ENCODE measurements at places on chromosomes 16 and 17.

DNA sequence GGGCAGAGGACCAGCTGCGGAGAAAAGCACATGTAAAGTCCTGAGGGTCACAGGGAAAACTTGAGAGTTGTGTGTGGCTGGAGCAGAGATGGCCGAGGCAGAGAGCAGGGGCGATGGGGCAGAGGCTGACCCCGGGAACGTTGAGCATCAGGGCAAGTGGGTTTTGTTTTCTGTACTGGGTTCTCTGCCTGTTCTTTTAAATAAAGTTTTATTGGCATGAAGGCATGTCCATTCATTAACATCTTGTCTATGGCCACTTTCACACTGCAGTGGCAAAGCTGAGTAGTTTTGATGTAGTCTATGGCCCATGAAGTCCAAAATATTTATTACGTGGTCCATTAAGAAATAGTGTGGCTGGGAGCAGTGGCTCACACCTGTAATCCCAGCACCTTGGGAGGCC is 64.4 kb downstream of the ABCC1 start:
- no peak for DNase-seq

DNA sequence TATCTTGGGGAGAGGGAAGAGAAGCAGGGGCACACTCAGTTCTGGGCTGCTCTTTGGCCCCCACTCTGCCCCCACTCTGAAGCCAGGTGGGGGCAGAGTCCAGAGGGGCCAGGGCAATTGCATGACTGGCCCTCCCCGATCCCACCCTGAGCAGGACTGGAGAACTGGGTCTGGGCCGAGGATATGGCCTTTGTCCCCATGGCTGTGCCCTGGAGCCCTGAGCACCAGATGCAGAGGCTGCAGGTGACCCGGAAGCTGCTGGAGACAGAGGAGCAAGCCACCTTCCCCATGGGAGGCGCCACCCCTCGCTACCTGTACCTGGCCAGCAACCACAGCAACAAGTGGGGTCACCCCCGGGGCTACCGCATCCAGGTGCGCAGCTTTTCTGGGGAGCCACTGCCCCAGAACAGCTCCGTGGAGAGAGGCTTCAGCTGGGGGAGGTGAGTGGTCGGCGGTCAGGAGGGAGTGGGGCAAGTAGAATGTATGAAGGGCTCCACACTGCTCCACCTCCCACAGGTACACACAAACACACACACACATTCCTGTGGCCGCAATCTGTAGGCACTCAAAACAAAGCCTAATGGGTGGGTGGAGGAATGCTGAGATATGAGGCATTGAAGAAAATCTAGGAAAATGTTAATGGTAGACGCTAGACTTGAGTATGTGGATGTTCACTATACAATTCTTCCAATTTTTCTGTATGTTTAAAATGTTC is 21.4 kb downstream of the AOC3 start:
- no peak for DNase-seq

DNA sequence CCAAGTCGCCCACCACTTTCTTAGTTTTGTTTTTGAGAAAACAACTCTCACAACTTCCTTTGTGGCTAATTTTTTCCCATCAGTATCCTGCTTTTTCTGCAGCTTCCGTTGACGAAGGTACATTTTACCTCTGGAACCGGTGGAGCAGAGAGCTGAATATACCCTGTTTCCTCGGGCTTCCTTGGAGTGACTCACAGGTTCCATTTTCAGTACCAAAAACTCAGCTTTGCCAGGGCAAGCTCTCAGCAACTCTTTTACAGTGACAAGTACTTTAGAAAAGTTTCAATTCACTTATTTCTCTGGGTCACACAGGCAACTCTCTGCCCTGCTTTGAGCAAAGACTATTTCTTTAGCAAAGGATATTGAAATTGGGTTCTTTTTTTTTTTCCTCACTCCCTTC is 318.9 kb downstream of the SNX29 start:
- no peak for DNase-seq

GRCh38 chr17:74767111-74767516 is 9.0 kb downstream of the NAT9 start:
- DNase-seq = no peak

GRCh38 chr17:31373150-31374093 is 18.1 kb upstream of the RAB11FIP4 start:
- peak; percentile 20 for DNase-seq

GRCh38 chr16:81148277-81148676 is 52.1 kb upstream of the GCSH start:
- no peak for DNase-seq

DNA sequence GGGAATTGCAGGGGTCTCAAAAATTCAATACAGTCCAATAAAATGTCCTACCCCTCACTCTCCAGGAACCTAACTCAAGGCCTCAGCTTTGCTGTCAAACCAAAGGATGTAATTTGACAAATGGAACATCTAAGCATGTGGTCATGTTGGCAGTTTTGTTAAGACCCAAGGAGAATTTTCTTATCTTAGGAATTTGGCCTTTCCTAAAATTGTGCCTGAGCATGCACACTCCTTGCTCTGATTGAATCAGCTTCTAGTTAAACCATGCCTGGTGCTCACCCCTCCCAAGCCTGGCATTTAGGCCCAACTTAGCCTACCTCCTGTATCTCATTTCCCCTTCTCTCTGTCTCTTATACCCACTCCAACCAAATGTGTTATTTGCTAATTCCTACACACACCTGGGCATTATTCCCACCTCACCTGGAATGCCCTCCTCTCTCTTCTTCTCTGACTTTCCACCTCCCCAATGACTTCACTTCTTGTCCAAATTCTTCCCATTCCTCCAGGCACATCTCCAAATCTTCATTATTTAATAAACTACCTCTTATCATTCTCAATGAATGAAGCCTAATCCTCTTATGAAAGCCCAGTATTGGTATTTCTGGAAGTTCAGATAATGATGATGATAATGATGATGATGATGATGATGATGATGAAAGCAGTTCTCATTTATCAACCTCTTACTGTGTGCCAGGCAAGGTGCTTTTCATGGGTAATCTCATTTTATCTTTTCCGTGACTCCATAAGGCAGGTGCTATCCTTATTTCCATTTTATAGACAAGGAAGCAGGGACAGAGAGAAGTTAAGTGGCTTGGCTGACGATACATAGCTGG is 178.0 kb upstream of the IRX6 start:
- no peak for DNase-seq

DNA sequence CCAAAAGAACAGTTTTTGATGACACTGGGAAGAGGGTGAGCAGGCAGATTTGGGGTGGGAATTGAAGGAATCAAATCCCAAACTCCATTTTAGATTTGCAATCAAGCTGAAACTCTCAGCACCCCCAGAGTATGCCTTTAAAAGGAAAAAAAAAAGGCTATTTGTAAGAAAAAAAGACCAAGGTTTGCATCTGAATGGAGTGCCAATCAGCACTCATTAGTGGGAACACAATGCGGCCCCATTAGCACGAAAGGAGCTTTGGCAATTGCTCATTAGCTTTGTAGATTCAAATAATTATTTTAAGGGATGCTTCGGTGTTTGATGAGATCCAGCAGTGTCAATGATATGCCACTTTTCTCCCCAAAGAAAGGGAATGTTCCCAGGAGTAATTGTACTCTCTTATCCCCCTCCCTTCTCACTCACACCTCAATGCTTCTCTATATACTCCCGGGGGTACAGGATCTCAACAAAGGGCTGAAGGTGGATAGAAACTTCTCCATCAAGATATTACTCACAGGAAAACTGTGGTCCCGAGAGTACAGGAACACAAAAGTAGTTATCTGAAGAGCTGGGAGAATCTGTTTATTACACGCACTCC is 32.2 kb downstream of the CHP2 start:
- no peak for DNase-seq

- no peak for DNase-seq
Measured at GRCh38 chr17:59641799-59642484, 22.2 kb downstream of the CLTC start.

- no peak for DNase-seq
Measured at GRCh38 chr17:48270899-48271298, 159.1 kb downstream of the SKAP1 start.

GRCh38 chr17:81551458-81552243 is 502 bp downstream of the FAAP100 start:
- DNase-seq = no peak

DNA sequence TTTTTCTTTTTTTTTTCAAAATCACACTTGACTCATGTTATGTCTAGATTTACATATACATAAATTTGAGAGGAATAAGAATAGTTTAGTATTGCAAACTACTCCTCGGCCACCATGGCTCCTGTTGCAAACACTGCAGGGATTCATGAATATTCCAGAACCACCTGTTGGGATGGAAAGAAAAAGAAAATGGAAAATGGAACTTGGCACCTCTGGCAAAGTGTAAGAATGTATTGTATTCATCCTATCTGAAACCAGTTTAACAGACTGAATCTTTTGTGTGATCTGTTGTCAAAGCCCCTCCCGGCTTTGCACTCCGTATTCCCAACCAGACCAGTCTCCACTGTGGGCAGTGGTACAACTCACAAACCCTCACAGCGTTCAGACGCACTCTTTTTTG is 124.4 kb downstream of the SPECC1 start:
- no peak for DNase-seq

DNA sequence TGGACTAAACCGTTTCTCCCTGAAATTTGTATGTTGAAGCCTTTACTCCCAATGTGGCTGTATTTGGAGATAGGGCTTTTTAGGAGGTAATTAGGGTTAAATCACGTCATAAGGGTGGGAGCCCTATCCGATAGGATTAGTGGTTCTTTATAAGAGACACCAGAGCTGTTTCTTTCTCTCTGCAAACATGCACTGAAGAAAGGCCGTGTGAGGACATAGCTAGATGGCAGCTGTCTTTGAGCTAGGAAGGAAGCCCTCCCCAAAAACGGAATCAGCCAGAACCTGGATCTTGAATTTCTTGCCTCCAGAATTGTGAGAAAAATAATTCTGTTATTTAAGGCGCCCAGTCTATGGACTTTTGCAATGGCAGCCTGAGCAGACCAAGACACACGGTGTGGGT is 14.1 kb downstream of the ODF4 start:
- no peak for DNase-seq

DNA sequence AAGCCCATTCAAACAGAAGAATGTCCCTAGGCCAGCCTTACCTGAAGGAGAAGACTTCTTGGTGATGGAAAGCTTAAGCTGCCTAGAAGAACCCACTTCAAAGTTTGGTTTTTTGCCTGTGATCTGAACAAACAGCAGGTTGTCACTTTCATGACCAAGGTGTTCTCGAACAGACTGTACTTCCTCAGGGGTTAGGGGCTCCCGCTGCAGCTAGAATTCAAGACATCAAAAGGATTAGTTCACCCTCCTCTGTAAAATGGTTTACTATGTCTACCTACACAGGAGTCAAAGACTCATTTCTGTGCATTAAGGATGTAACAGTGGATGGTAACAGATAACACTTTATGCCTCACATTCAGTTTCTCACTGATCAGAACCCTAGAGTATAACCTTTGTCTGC is 13.2 kb downstream of the CIAPIN1 start:
- no peak for DNase-seq

All from stimulated activated CD4-positive, alpha-beta T cell treated with anti-CD3 and anti-CD28 coated beads, Interleukin-4, amount 100 ng/mL, for 24 hours (primary cell).